ENCODE measurements at places on chromosomes 2 and 18.

- DNase-seq = no peak
Measured at GRCh38 chr18:10386049-10386448, 68.4 kb upstream of the APCDD1 start.

DNA sequence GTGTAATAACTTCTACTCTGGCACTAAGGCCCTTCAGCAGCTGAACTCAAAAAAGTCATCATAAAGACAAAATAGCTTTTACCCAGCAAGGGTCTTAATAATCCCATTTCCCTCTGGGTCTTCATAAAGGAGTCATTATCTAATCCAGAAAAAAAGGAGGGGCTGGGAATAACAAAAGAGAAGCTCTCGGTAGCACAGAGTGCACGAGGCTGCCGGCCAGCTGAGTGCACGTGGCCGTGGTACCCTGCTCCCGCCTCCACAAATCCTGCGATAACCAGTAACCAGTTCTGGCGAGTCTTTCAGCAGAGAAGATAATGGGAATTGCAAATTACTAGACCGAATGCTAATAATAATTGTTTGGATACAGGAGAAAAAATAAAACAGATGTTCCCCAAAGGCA lies 7.5 kb downstream of the NRP2 start:
- no peak for DNase-seq

GRCh38 chr2:68222287-68222686 lies 30.0 kb downstream of the PPP3R1 start:
- DNase-seq = no peak

DNA sequence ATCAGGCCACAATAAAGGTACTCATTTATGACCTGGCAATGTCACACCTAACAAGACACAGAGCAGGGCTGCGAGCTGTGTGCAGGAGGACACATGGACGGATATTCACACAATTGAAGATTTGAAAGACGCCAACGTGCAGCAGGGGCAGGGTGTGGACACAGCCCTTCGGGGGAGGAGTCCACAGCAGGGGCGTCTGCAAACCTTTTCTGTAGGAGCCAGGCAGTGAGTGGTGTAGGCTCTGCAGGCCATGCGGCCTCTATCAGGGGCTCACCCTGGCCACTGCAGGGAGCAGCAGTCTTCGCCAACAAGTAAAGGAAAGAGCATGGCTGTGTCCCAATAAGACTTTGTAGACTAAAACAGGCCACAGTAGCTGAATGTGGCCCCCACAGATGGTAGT lies 125.7 kb upstream of the SNTG2 start:
- no peak for DNase-seq

DNA sequence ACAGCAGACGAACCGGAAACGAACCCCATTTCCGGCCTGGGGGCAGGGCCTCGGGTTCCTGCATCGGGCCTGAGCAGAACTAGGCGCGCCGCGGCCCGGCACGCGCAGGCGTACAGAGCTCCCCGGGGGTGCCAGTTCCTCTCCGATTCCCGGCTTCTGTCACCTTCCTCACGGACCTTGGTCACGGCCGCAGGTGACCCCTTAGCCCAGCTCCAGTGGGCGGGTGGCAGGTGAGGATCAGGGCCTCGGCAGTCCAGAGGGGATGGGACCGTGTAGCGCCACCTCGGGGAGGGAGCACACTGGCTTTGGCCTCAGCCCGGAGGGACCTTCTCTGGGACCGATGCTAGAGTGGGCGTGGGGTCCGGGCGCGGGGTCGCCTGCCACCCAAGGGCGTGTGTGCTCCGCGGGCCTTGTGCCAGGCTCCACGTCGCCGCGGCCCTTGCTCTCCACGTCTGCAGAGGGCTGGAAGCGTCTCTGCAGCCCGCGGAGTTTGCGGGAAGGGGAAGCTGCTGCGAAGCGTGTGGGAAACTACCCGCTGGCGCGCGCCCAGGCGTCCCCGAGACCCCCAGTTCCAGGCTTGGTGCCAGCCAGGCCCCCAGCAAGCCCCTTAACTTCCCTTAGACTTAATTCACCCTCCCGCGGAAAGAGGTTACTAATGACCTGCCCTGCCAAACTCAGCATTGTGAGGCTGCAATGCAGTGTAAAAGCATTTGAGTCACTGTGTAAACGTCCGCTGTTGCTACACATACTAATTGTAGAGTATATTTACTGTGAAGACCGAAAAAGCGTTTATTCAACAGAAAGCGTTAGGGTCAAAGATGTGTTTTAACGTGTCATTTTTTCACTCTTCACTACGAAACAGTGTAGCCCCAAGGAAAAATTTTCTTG lies at the start of gene TRAPPC12:
TRAPPC12 (plus strand) TSS at position 48 of the 888 bp plus-strand sequence. CDS start 7,930 bp downstream, outside the sequence.
- peak; percentile 87 for DNase-seq

GRCh38 chr18:36360256-36360909 lies 62.9 kb downstream of the FHOD3 start:
- DNase-seq = no peak

- DNase-seq = no peak
Measured at GRCh38 chr2:11163439-11164317, 8.4 kb downstream of the SLC66A3 start.

- DNase-seq = no peak
Measured at GRCh38 chr18:10499230-10499629, 26.6 kb upstream of the NAPG start.

DNA sequence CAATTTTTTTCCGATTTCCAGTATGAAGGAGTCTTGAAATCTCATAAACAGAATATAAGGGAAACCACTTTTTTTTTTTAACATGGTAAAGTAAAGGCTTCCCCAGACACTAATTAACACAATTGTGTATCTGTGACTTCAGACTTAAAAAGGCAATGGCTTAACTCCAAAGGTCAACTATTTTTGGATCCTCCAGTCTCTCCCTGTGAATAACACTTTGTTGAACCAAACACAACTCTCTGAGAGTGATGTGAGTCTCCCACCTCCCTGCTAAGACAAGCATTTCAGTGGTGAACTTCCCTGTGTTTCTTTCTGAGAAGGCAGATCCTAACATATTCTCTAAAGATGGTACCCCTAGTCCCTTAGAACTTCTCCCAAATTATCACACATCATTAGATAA lies 219.6 kb upstream of the RBBP8 start:
- no peak for DNase-seq

DNA sequence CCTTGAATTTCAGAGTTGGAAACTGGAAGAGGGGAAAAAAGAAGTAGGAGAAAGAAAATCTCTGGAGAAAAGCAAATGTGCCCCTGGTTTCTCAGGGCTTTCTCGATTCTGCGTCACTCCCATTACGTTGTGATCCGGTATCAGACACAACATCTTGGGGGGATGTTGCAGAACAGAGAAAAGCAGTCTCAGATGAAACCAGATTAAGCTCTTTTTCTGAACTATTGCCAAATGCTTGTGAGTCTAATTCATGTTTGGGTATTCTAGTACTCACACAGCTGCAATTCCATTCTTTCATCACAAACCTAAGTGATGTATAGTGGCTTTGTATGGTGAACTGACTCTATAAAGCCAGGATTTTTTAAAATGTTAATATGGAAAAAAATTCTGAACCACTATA lies 233.2 kb downstream of the TCF4 start:
- no peak for DNase-seq

DNA sequence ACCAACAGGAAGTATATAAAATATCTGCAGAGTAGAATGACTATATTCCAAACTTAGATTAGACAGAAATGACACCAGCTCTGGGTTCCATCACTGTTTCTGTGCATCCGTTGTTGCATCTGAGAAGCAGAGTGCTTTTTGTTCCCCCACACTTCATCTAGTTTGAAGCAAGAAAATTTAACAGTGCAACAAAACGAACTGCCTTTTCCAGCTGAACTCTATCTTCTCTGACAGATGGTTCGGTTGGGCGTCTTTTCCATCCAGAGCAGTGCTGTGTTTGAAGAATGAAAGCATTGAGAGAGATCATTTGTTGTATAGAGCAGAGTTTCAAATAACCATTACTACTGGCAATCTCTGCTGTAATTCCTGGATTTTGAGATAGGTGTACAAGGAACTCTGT lies 757.5 kb downstream of the DPP10 start:
- DNase-seq = no peak

DNA sequence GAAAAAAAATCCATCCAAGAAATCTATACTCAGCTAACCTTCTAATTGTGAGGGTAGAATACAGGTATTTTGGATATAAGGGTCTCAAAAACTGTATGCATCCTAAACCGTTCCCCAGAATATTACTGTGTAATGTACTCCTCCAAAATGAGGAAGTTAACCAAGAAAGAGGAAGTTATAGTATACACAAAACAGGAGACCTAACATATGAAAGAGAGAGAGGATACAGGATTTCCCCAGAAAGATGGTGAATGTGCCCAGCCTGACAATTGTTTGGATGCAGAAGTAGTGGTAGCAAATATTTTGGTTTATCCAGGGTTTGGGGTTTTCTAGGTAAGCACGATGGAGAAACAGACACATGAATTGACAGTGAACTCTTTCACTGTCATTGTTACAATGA lies 50.6 kb downstream of the GALNT3 start:
- no peak for DNase-seq

- no peak for DNase-seq
Measured at GRCh38 chr2:66030553-66030952, 404.4 kb upstream of the MEIS1 start.

- DNase-seq = no peak
Measured at GRCh38 chr2:98158305-98158704, 71.3 kb downstream of the VWA3B start.

- no peak for DNase-seq
Measured at GRCh38 chr2:232516551-232516950, 3.6 kb upstream of the PRSS56 start.

DNA sequence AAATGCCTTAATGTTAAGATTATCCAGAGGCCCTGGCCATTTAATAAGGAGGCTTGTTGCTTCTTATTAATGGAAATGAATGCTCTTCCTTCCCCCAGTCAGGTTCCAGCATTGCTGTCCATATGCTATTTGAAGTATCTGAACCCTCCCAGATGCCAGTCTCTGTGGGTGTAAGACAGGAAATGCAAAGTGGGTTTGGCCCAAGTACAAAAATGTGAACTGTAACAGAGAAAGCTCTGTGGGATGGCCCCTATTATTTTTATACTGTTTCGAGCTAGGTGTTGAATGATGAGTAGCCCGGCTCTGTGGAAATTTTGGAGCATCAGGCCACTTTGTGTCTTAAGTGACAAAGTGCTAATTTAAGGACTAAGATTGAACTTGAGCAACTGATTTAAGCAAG lies 141.0 kb downstream of the UXS1 start:
- DNase-seq = no peak

DNA sequence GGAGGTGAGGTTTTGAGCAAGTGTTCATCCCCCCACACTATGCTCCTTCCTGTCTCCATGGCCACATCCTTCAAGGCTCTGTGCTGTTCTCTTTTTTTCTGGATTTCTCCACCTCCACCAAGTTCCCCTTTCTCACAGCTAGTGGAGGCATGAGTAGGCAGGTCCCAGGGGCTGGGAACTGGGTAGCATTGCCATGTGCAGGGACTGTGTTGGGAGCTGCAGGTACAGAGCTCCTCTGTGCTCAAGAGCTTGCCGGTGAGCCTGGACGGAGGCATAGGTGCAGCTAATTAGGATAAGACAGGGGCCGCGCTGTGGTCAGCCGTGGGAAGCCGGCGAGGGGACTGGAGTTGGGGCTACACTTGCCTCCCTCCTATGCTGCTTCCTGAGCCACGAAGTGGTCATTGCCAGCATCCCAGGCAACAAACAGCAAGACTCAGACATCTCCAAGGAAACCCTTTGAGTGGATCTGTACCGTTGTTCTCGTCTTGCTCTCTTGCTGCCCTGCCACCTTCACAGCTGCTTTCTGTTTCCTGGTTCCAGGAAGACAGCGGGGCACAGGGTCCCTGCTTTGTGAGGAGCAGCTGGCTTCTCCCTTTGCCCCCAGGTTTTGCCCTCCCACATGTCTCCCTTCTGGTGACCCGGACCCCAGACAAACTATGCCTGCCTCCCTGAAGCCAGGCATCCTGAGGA lies 36.9 kb downstream of the ATOH8 start:
- no peak for DNase-seq

DNA sequence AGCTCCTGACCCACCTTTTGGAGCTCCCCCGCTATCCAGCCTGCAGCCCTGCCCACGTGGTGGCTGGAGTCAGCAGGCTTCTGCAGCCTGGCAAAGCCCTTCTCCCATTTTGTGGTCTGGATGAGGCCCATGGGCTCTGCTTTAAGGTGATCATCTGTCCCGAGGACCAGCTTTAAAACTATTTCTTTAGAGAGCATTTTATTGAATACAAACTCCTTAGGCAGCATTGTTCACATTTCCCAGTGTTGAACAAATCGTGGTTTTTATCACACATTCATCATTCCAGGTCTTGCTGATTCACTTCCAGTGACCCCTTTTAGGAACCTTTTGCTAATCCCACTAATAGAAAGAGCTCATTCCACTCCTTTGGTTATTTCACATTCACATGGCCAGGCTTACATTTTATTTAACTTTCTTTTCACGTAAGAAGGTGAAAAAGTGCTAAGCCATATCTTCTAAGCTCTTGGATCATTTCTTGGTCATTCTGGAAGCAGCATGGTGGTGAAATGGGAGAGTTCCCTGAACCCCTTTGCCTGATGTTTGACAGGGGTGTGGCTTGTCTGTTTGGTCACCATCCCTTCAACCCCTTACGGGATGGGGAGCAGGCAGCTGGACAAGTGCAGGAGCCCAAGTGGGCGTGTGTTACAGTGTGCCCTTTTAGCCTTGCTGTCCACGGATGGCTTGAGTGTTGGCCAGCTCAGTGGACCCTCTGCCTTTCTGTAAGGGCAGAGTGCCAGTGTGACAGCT lies 80.4 kb upstream of the RAPGEF4 start:
- no peak for DNase-seq

- DNase-seq = no peak
Measured at GRCh38 chr18:75227535-75228296, 17.1 kb downstream of the TSHZ1 start.

DNA sequence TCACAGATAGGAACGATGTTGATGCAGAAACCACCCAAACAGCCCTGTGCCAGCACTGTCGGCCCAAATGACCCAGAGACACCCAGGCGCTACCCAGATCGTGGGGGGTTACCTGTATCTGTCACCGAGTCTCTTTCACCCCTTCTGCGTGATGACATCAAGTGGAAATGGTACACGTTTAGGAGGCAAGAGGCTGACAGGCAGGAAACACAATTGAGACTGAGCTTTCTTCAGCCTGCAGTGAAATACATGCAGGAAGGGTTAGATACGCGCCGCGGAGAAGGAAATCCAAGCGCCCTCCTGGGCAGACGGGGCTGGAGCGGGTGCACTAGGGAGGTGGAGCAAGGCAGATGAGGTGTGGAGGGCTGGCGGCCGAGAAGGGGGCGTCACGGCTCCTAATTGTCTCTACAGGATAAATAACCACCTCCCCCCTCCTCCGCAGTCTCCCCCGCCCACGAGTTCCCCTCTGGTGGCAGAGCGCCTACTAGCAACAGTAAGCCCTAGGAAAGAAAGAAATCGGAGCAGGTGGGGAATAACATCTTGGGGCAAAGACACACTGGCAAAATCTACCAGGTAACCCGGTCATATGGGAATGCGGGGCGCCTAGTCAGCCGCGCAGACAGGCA lies at the start of gene RNF152:
RNF152 (minus strand) TSS at position 325 of the 626 bp plus-strand sequence. CDS start 76,544 bp downstream, outside the sequence.
- peak; percentile 18 for DNase-seq

GRCh38 chr2:238145046-238145445 lies 6.6 kb downstream of the KLHL30 start:
- no peak for DNase-seq

GRCh38 chr2:60535685-60536312 lies 17.7 kb downstream of the BCL11A start:
- no peak for DNase-seq
